ENCODE measurements at places on chromosomes 3 and 15. TPM values are rescaled to one million over a fixed set of nuclear protein-coding genes. Genes with fewer than 3 reads are reported as not detected.

CD86 gene
- not detected for polyA plus RNA-seq

TM4SF18 gene
- not detected for polyA plus RNA-seq

CAPN3 gene
- polyA plus RNA-seq = 2.2 TPM

KY gene
- 0.39 TPM for polyA plus RNA-seq

RBMS3 gene
- 94.3 TPM for polyA plus RNA-seq

TMEM40 gene
- polyA plus RNA-seq = not detected

FANCD2OS gene
- not detected for polyA plus RNA-seq

SV2B gene
- polyA plus RNA-seq = not detected

CKMT1A gene
- polyA plus RNA-seq = not detected

CCRL2 gene
- polyA plus RNA-seq = not detected

TEX9 gene
- polyA plus RNA-seq = 3.5 TPM

MYZAP gene
- polyA plus RNA-seq = 0.11 TPM
